MCF 10A (cell line): ENCODE measurements at places on chromosomes 16 and 17. TPM values are rescaled to one million over a fixed set of nuclear protein-coding genes. Genes with fewer than 3 reads are reported as not detected.

KREMEN2 gene
- 0.42 TPM in 1 of 2 replicates, not detected in the other for total RNA-seq

- no peak for DNase-seq
Observed at GRCh38 chr17:28968231-28968913, 17.1 kb upstream of the PHF12 start.

GRCh38 chr17:82910041-82910481 is 70.2 kb upstream of the ZNF750 start:
- no peak for DNase-seq

DNA sequence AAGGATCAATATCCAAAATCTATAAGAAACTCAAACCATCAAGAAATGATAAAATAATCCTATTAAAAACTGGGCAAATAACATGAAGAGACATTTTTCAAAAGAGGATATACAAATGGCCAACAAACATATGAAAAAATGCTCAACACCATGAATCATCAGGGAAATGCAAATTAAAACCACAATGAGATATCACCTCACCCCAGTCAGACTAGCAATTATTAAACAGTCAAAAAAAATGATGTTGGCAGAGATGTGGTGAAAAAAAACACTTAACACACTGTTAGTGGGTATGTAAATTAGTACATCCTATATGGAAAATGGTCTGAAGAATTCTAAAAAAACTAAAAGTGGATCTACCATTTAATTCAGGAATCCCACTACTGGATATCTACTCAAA is 379.0 kb upstream of the SOX9 start:
- no peak for DNase-seq

DNA sequence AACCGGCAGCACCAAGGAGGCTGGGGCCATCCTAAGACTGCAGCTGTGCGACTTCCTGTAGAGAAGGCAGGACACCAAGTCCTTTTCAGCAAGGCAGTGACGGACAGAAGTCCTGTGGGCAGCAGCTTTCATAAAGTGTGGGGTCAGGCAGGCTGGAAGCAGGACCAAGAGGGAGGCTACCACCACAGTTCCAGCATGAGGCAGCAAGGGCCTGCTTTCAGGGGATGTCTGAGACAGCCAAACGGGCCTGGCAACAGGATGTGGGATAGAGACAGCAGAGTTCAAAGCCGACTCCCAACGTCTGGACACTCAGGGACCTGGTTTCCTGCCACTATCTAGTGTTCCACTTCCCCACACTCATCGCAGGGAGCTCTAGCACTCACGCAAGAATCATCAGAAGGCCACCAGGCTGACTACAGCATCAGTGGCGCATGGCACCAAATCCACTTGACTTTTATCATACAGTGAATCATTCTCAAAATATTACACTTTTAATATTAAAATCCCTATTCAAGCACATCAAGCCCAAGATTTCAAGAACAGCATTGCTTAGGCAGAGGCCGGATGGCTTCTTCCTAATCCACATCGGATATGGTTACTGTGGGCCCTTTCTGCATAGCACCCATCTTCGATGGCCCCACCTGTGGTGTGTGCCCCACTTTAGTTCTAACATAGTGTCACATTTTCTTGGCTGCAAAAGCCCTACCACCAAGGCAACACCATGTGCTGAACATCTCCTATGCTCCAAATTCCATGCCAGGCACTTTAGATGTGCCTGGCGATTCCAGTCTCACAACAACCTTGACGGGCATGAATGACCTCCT is 5.2 kb downstream of the USP7 start:
- DNase-seq: no peak

XAF1 gene
- not detected in 2 replicates for total RNA-seq

DNA sequence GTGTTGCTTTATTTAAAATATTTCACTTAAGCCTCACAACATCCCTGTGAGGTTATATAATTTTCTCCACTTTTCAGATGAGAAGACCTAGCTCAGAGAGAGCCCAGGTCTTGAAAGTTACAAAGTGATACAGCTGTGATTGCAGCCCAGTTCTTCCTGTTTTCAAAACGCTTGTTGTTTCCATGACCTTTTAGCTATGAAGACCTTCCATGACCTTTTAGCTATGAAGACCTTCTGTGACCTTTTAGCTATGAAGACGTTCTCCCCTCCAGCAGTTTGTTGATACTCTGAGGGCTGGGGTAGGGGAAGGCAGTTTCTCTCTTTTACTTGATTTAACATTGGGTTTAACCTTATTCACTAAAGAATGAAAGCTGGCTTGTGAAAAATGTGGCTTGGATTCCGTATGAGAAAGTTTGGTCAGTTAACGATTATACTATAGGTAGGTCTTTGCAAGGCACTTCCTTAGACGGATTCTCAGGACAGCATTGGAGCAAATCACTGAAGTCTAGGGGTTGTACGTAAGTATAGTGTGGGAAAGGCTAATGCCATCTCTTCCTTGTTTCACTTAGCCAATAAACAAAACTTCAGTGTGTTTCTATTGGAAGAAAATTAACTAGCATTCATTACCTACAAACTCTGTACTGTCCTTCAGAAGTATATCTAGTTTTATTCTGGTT is 20.7 kb downstream of the PHKB start:
- no peak for DNase-seq

- no peak for DNase-seq
Observed at GRCh38 chr16:85594273-85594977, 18.7 kb upstream of the GSE1 start.

CAVIN1 gene
- 137 and 143 TPM in 2 replicates for total RNA-seq

DNA sequence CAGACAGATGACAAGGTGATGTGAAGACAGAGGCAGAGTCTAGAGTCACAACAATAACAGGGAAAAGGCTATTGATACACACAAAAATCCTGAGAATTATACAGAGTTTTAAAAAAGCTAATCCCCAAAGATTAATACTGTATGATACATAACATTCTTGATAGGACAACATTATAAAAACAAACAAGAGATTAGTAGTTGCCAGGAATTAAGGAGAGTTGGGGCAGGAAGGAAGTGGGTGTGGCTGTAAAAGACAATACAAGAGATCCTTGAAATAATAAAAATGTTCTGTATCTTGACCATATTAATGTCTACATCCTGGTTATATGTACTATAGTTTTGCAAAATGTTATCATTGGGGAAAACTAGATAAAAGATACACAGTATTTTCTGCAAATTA is 309.5 kb upstream of the PMFBP1 start:
- DNase-seq: peak; percentile 20

TBCD gene
- total RNA-seq: 66.8 and 76.2 TPM in 2 replicates
